ENCODE measurements at places on chromosomes 1 and 21. TPM values are rescaled to one million over a fixed set of nuclear protein-coding genes. Genes with fewer than 3 reads are reported as not detected.

The CTH gene
- 1.8 TPM for total RNA-seq

The CATSPERE gene
- total RNA-seq, result 0.94 TPM

The STYXL2 gene
- total RNA-seq, result not detected

The PCAT6 gene
- not detected for total RNA-seq

The CALML6 gene
- not detected for total RNA-seq

The FYB2 gene
- not detected for total RNA-seq

All from mononuclear cell (primary cell).